ENCODE measurements at places on chromosomes 5 and 9.

DNA sequence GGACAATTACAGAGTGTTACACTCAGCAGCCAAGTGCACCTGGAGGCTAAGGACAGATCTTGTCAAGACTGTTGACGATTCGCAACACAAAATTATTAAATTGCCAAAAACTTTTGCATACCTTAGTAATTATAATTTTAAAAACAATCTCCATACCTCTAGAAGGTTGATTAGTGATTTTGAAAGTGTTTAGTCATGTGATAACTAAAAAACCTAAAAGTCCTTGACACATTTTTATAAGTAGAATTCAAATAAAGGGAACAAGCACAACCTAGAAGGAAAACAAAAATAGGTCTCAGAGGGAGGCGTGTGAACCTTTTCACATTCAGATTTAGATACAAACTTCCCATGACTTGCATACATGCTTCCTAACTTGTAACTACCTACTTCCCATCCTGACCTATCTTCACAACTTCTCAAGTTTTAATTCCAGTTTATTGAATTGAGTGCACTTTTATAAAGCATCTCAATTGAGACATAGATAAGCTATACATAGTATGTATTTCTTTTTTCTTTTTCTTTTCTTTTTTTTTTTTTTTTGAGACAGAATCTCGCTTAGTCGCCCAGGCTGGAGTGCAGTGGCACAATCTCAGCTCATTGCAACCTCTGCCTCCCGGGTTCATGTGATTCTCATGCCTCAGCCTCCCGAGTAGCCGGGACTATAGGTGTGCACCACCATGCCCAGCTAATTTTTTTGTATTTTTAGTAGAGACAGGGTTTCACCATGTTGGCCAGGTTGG lies 5.8 kb downstream of the ZNF367 start:
- DNase-seq = no peak

GRCh38 chr5:149418910-149419531 lies 39.9 kb upstream of the IL17B start:
- DNase-seq = no peak

- no peak for DNase-seq
Observed at GRCh38 chr5:35281613-35282012, 51.3 kb upstream of the PRLR start.

DNA sequence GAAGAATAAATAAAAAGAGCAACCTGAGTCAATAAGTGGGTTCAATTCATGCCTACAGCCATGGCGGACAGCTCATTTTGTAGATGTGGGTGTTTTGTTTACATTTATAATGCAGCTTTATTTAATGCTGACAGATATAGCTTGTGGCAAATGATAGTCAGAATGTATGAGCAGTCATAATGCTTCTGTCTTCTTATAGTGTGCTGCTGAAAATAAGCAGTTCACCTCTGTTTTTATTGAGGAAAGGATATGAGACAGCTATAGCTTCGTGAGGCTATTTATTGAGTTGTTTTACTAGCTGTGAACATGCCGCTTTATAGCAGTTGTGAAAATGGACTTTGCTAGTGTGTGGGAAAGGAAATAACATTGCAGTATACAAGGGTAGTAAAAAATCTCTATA lies 147.4 kb downstream of the PBX3 start:
- no peak for DNase-seq

DNA sequence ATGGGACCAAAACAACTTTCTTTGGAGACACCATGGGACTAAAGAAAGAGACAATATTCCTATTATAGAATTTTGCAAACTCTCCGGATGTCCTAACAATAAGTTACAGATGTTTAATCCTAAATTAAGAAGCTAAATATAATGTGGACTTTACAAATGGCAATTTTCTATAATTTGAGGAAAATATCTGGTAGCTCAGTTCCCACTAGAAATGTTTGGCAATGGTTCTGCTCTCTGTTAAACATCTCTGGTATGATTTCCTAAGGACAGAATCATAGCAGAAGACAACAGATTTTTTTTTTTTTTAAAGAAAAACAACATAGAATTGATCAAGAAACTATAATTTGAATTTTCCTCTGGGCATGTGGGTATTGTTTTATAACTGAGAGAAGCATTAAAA lies 232.8 kb downstream of the ENC1 start:
- no peak for DNase-seq

DNA sequence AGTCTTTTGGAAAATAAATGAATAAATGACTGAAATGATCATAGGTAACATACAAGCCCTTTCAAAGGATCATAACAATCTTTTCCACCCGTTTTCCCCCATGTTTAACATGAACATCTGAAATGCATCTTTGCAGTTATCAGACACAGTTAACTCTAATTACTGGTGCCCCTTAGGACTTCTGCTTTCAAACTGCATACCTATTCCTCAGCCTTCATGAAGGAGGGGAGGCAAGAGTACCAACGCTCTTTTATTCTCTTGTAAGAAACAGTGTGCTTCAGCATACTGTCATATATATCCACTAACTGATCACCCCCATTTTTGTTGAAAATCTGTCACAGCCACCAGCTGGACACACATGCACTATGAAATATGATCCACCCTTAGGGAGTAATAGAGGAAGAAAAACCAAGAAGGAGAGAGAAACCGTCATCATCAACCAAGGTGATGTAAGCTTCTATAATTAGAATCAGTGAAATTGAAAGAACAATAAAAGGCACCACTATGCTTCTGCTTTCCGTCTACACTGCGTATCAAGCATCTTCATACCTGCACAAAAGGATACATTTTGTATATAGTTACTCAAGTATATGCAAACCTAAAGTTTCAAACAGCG lies 98.7 kb downstream of the RAPGEF6 start:
- no peak for DNase-seq

DNA sequence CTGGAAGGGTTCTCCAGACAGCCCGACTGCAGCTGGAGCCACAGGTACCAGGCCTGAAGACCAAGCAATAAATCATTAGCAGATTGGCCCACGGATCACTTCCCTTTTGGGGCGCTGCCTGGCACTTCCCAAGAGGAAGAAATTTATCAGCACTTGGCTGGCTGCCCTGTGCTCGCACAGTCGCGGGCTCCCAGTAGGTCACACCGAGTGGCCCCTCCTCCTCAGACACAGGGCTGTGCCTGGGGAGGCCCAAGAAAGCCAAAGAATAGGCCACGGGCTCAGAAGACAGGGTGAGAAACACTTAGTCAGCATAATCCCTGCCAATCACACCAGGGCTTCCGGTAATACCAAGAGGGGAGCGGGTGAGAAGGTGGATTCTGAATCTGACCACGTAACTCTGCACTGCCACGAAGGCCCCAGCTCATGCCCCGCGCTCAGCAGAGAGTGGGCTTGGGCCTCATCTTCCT lies 115.7 kb upstream of the MSX2 start:
- DNase-seq = no peak

DNA sequence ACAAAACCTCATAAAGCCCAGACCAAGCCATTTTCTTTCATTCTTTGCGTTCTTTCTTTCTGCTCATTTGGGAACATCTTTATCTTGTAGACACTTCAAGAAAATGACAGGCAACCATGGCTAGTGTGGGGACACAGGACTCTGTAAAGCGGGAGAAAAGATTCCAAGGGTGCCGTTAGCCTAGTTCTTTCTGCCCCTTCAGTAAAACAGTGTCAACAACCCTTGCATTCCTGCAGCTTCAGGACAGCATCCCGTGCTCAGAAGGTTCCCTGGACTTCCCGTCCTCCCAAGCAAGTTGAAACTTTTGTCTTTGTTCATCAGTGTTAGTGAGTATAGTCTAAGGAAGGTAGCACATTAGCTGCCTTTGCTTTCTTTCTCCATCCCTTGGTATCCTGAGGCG lies 41.9 kb downstream of the TAS2R1 start:
- no peak for DNase-seq

DNA sequence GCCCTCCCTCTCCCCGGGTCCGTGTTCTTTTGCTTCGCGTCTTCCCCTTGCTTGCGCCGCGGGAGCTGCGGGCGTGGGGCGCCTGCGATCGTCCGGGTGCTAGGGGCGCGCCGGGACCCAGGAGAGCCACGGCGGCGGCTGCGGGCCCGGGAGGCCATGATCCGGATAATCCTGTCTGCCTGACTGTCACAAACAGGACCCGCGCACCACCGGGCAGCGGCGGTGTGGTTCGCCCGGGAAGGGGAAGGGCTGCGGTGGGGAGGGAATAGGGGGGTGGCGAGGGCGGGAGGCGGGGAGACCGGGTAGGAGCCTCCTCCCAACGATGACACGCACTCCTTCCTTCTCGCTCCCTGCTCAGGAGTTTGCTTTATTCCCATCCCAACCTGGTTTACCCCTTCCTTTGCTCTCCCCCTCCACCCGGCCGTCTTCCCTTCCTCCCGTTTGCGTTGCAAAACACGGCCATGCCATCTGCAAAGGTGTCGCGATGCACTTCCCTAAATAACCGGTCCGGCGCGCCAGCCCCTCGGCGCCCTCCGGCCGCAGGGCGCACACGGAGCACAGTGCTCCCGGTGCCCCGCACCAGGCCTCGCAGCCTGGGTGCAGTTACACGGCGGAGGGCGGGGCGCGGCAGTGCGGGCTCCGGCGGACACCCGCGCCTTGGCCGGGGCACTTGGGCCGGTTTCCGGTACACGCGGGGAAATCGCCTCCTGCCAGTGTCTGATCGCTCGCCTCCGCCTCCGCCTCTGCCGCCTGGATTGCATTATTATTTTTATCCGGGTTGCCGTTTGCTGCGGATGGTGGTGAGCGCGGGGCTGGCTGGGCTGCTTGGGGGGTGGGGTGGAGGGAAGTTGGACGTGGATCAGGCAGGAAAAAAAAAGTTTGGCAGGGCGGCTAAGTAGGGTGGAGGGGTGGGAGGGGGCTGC lies 1.5 kb downstream of the SMARCA2 start:
- DNase-seq = peak; percentile 30

DNA sequence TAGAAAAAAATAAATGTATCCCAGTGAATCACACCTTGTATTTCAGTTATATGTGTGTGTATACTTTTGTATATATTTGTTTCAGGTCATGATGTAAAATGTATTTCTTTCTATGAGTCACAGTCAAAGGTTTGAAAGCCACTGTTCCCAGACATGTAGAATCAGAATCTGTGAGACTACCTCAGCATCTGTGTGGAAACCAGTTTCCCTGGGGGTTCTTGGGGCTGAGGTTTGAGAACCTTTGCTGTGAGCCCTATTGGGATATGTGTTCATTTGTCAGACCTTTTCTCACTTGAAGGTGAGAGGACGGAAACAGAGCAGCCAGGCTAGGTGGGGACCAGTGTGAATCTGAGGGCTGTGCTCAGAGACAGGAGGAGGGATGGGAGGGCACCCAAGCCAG lies 78.7 kb upstream of the SAP30L start:
- DNase-seq = no peak

DNA sequence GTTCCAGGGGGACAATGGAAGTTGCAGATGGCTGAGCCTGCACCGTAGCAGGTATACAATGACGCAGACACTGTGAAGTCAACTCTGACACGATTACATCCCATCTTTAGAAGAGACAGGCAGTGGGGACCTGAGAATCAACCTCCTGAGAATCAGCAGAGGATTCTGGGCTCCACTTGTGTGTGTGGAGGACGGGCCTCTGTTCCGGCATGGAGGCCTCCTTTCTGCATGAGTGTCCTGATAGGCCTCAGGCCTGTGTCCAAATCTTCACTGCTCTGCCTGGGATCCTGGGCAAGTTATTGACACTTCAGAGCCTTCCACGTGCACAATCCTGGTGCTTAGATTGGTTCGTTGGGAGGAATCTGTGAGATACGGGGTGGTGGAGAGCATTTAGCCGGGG lies 151.2 kb upstream of the COL5A1 start:
- DNase-seq = no peak
